Adrenal gland (tissue), 19 donors: ENCODE measurements at places on chromosomes 11 and 22. TPM values are rescaled to one million over a fixed set of nuclear protein-coding genes. Genes with fewer than 3 reads are reported as not detected.

The FAM227A gene
- 1.2 TPM for polyA plus RNA-seq

The RASD2 gene
- 3.2 TPM for polyA plus RNA-seq

The OR51B2 gene
- not detected for polyA plus RNA-seq

The KCNQ1 gene
- 231 TPM for polyA plus RNA-seq

GRCh38 chr11:110787680-110788079 is 75.4 kb upstream of the ARHGAP20 start:
- no peak for DNase-seq

DNA sequence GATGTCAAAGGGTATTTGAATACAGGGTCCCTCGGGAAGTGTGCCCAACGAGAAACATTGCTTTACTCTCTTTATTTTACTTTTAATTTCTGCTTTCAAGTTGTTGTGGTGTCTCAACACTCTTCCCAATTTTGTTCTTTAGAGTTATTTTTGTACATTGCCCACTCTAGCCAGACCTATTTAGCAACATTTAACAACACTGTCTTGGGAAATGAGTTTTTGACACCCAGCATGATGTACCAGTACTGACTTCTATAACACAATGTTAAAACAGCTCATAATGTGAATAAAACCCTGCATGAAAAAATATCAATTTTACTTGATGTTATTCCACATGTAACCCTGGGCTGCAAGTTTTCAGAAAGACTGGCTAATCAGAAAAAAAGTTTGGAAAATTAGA is 350.2 kb upstream of the PITPNB start:
- no peak for DNase-seq

GRCh38 chr11:110162216-110162615 is 69.0 kb downstream of the ZC3H12C start:
- no peak for DNase-seq

GRCh38 chr11:132980670-132981069 is 551.6 kb downstream of the OPCML start:
- DNase-seq, result no peak

GRCh38 chr11:7657306-7658025 is 15.8 kb downstream of the CYB5R2 start:
- peak; percentile 69 for DNase-seq

DNA sequence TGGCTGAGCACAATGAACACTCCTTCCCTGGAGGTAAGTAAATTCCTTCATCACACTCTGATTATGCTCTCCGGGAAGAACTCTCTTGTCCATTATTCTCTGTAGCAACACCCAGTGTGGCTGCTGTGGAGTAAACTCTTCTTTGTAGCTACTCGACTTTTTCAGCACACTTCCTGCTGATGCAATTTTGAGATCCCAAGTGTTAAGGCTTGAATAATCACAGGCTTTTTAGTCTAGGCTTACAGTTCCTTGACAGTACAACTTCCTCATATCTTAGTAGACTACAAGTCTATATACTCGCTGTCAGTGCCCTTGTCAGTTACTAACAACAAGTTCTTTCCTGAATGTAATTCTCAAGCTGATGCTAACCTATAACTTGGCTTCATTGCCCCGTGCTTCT is 301.8 kb upstream of the API5 start:
- DNase-seq, result no peak

DNA sequence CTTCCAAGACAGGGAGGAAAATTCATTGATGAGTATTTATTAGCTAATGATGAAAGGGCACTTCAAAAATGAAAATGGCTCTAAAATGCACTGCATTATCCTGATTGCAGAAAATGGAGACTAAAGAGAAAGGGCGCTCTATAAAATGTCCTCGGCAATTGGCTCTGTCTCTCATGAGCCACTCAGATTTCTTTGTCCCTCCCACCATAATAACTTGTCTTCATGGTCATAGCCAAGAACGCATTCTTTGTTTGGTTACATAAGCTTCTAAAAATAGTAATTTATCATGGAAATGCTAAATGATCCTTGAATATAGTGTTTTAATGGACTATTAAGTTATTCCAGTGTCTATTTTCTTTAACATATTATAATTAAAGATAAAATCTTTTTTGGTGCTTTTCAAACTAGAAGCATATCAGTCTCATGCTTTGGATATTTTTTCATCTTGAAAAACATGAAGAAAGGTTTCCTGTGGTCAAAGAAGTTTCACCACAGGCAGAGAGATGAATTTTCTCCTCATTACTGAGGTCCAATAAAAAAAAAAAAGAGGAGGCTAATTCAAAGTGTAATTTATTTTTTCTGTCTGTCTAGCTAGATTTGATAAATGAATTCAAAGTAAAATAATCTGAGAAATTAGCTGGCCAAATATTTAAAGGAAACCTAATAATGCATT is 238.1 kb upstream of the BLID start:
- DNase-seq, result no peak
